Thoracic aorta (tissue), 2 donors: ENCODE measurements at places on chromosomes 3 and 15. TPM values are rescaled to one million over a fixed set of nuclear protein-coding genes. Genes with fewer than 3 reads are reported as not detected.

DNA sequence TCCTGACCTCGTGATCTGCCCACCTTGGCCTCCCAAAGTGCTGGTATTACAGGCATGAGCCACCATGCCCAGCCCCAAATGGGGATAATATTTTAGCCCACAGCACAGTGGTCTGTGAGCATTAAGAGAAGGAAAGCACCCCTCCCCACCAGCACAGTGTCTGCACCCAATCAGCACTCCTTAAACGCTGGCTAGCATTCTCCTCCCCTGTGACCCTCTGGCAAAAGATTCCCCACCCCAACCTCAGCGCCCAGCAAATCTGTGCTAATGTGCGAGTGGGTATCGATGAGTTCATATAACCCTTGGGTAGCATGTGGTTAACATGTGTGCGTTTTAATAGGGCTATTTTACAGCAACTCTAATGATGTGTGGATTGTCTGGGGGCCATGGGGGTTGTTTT is 18.3 kb upstream of the EPHB3 start:
- DNase-seq: no peak

DNA sequence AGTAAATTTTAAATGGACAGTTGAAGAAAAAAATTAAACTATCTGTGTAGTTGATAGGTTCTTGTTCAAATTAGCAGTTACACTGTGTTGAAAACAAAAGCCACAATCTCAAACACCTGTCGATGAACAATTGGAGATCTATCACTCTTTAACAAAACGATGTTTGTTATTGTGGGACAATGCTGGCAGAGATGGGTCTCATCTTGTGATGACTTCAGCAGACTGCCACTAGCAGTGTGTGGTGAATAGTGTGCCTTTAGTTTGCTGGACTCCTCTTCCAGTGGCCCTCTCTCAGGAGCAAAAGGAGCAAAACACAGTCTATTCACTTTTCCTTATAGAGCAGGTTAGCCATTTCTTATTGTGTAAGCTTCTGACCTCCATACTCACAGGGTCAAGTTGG is 14.7 kb upstream of the TRIM59 start:
- DNase-seq: no peak

GRCh38 chr15:78749831-78750230 is 61.4 kb downstream of the ADAMTS7 start:
- no peak for DNase-seq

The GRM7 gene
- total RNA-seq: 3.9 TPM

The CFAP20DC gene
- not detected for total RNA-seq

DNA sequence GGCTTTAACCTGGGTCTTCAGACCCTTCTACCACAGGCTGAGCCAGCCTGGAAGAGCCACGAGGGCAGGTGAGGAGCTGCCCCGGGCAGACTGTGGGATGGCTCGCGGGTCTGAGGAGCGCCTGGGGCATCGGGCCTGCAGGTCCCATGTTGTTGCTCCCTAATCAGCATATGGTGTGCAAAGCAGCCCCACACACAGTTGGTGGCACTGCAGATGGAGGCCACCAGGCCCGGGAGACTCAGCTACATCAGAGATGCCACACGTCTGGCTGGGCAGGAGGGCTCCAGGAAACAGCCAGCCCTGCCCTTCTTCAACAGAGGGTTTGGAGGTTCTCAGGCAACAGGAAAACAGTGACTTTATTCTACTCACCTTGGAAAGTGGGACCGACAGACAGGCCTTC is 63.9 kb downstream of the XXYLT1 start:
- DNase-seq: no peak

The ANKUB1 gene
- total RNA-seq: 0.81 TPM

- no peak for DNase-seq
Measured at GRCh38 chr3:47409688-47410416, 29.0 kb downstream of the PTPN23 start.

The TPM1 gene
- 927 TPM for total RNA-seq
